ENCODE measurements at places on chromosomes 11 and 22.

GRCh38 chr22:48424661-48425060 lies 1403.0 kb downstream of the BRD1 start:
- no peak for DNase-seq

- DNase-seq = no peak
These were observed at the start of gene OR52D1 for GRCh38 chr11:5488385-5488784. TSS of gene OR52D1 (plus strand) at chr11:5488685. CDS start at chr11:5488707, 22 bp downstream.

GRCh38 chr11:2258501-2259465 lies 11.6 kb downstream of the ASCL2 start:
- no peak for DNase-seq

- DNase-seq = no peak
These were observed 7.0 kb downstream of the CCND1 start for GRCh38 chr11:69647761-69648497.

DNA sequence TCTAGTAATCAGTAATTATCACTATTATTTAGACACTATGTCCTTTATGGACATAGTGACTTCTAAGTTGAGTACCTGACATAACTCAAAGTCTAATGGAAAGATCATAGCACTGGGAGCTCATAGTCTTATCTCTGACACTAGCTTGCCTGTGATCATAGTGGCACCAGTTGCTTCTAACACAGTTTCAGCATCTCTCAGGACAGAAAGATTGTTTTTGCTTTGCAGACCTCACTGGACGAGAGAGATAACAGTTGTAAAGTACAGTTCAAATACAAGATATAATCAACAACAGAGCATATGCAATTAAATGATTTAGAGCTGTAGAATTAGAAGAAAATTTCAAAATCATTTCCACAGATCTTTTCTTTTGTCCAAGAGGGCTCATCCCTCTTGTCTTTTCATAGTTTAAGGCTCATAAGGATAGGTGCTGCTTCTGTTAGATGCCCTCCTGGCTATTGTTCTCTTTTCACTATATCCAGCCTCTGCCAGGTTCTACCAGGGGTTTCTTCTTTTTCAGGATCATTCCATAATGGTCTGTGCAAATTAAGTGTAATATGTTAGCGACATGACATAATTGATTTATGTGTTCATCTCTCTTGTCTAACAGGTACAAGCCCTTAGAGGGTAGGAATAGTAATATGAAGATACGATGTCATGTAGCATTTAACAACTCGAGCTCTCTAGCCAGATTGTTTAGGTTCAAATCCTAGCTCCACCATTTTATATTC lies 1175.4 kb upstream of the TENM4 start:
- no peak for DNase-seq

DNA sequence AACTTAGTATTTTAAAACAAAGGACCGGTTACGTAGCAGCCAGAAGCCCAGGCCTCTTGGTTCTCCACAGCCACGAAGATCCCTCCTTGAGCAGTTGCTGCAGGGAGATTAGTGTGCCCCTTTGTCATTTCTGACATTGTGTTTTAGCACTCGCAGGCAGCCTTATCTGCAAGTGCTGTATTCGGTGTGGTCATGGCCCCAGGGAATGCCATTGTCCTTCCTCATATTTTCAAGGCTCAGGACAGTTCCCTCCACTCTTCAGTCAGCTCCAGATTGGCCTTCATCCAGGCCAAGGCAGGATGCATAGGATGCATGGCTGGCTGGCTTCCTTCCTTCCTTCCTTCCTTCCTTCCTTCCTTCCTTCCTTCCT lies 88.5 kb downstream of the ZBTB16 start:
- DNase-seq = peak; percentile 37

GRCh38 chr22:23128269-23129108 lies 13.3 kb downstream of the RSPH14 start:
- peak; percentile 52 for DNase-seq

GRCh38 chr11:121767433-121767832 lies 314.7 kb upstream of the SORL1-AS1 start:
- no peak for DNase-seq

GRCh38 chr11:113831314-113831713 lies 44.1 kb downstream of the USP28 start:
- DNase-seq = no peak

DNA sequence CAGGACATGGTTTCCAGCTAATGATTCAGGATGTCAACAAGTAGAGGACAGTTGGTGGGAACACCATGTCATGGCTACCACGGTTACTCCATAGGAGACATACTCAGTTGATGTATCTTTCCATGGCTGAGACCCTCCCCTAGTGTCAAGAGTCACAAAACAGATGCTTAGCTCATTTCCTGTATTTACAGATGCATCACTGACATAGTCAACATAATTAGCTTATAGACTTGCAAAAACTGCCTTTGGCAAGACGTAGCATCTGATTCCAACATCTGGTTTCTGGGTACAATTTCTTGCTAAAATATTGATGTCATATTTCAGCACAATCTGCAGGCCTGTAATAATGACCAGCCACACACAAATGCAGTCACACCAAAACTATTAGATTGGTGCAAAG lies 550.3 kb downstream of the FAM181B start:
- DNase-seq = no peak

- DNase-seq = no peak
These were observed 25.8 kb downstream of the TSKU start for GRCh38 chr11:76808996-76809395.

DNA sequence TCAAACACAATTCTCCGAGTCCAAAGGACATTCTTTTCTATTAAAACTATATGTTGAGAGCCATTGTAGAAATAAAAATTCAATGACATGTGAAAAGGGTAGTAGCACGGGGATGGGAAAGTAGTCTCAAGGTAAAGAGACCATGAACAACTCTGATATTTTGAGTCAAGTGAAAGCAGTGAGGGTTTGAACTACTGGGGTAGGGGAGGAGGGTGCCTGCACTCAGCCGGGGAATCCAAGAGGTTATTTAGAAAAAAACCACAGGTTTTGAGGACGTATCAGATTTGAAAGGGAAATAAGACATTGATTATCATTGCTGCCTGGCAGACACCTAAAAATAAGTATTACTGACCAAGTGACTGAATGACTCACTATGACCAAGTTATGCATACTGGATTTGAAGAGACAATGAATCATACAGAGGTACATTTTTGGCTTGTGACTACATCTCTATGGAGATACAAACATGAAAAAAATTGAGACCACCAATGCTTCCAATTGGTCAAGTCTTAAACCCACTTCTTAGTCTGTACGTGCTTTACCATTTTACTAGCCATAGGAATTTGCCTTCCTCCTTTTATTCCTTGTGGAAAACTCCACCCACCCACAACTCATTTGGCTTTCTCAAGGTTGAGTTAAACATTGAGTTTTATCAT lies 2.2 kb upstream of the OR52H1 start:
- DNase-seq = no peak

DNA sequence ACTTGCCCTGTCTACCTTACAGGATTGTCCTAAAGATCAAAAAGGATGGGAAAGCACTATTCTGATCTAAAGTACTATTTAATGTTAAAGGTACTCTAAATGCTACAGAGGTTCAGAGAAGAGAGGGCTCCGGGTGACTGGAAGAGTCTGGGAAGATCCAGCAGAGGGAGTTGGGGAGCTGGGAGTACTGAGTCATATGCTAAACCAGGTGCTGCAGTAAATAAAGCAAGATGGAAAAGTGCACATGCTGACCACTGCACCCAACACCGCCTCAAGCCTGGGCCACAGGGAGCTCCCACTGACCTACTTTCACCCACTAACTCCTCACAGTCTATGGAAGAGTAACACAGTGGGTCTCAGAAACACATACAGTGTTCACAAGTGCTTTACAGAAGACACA lies 49.3 kb downstream of the WT1 start:
- DNase-seq = peak; percentile 88

GRCh38 chr11:33197915-33198727 lies 36.8 kb upstream of the CSTF3 start:
- DNase-seq = no peak

DNA sequence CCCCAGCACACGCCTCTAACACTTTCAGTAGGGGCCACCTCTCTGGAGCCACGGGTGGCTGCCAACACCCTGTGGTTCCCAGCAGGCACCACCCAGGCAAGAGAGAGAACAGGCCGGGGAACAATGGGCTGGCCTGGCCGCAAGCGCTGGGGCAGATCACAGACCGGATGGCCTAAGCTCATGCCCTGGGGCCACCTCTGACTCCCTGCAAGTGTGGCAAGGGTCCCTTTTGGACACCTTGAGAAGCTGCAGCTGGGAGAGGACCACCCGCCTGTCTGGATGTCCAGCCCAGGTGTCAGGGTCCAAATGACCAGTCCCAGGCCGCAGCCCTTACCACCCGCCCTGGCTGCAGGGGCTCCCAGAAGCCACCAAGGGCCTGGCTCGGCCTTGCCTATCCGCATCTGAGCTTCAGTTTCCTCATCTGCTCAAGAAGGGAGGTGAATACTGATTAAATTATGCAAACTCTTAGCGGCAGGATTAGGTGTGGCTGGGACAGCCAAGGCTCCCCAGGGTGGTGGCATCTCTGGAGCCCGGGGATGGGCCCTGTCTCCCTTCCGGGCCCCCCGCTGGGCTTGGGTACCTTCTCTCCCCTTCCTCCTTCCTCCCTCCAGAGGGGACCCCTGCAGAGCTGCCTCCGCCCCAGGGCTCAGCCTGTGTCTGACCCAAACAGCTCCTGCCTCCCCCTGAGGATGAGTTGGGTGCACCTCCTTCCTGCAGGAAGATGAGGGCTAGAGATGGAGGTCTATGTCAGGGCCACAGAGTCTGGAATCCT lies 785 bp upstream of the SUSD2 start:
- DNase-seq = no peak

DNA sequence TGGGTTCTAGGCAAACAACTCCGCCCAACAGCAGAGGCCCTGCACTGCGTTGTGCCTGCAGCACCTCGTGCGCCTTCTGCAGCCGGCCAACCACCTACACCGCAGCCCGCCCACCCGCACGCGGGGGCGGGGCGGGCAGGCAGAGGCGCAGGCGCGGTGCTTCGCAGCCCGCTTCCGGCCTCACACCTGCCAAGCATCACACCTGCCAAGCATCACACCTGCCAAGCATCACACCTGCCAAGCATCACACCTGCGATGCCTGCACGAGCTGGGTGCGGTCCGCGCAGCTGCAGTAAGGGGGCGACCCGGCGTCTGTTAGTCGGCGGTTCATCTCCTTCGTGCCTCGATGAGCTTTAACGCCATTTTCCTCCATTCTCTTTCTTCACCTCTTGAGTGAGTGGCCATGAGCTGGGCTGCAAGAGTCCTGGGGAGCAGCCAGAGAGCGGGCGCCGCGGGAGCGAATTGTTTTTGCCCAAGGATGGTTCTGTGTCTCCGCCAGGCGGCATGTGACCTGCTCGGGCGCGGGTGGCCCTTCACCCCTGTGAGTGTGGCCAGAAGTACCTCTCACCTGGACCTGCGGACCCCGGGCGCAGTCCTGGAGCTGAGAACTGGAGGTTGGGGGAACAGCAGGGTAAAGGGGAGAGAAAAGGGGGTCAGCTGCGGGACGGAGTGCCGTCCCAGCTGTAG lies at the start of gene LDHAL6A:
Gene LDHAL6A (plus strand): TSS at position 171 of the 687 bp plus-strand sequence. CDS start 825 bp downstream, outside the sequence.
- DNase-seq = no peak

GRCh38 chr11:126547691-126548090 lies 192.2 kb downstream of the ST3GAL4 start:
- DNase-seq = no peak

GRCh38 chr11:119635776-119636175 lies 93.2 kb downstream of the NECTIN1 start:
- no peak for DNase-seq

GRCh38 chr11:118921121-118921928 lies 4.4 kb downstream of the BCL9L start:
- DNase-seq = no peak

DNA sequence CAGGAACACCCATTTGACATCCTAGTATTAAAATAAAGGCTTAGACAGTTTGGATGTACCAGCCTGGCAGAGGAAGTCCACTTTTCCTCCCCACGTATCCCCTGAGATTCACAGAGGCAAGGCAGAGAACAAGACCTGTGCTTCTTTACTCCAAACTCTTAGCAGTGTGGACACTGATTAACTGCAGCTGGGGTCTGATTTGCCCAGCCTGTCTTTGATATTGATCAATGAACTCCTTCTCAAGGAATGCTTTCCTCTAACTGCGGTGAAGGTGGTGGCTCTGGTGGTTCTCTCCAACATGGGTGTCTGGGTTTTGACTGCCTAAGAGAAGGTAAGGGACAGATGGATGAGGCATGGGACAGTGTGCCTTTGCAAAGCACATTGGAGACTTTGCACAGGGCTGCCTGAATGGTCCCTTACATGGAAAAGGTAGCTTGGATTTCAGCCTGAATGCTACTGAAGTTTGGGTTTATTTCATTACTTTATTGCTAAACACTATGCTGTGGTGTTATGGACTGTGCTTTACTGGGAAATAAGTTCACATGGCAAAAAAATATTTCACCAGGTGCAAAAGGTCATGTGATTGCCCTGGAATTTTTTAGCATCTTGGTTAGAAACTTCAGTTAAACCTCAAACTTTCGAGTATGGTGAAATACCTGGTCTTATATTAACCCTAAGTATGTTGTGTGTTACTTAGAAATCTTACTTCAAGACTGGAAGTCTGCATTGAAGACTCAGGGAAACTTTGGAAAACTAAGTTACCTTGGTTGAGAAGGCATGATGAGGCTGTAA lies 1.8 kb downstream of the GAS2 start:
- no peak for DNase-seq

GRCh38 chr11:112380464-112380863 lies 119.8 kb upstream of the PLET1 start:
- DNase-seq = no peak

- peak; percentile 64 for DNase-seq
These were observed 23.4 kb upstream of the GRAMD4 start for GRCh38 chr22:46596819-46597218.

- DNase-seq = no peak
These were observed 59.1 kb downstream of the CLMP start for GRCh38 chr11:123135863-123136446.

DNA sequence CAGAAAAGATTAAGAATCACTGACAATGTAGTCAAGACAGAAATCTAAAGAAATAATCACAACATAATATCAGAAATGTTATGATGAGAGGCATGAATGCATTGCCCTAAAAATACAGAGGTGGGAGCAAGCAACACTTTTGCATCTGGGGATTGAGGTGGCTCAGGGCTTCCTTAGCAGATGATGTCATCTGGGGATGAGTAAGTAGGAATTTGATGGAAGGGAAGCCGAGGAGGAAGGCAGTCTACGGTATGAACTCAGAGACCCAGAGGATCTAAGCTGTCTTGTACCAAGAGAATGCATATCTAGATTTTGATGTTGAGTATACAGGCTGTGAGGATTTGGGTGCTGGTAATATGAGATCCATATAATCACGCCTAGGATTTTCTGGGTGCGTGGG lies 193.0 kb upstream of the SNX19 start:
- DNase-seq = no peak

DNA sequence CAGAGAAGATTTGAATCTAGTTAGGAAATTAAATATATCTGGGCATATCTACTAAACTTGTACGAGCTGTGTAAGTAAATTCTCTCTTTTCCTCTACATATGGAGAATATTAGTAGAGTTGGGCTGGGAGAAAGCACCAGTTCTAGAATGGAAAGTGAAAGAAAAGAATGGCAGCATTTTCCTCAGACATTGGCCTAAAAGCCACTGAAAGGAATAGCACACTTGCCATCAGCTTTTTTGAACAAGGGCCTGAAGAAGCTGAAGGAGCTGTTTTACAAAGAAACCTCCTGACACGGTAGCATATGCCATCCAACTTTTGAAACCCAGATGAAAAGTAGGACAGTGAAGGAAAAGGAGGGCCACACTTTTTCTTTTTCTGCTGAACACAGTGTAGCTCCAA lies 1563.7 kb upstream of the TENM4 start:
- no peak for DNase-seq
